Bone marrow (tissue), 2 donors: ENCODE measurements at places on chromosomes 2 and 18.

- DNase-seq = no peak
Measured at GRCh38 chr2:235050980-235051351, 99.1 kb downstream of the SH3BP4 start.

DNA sequence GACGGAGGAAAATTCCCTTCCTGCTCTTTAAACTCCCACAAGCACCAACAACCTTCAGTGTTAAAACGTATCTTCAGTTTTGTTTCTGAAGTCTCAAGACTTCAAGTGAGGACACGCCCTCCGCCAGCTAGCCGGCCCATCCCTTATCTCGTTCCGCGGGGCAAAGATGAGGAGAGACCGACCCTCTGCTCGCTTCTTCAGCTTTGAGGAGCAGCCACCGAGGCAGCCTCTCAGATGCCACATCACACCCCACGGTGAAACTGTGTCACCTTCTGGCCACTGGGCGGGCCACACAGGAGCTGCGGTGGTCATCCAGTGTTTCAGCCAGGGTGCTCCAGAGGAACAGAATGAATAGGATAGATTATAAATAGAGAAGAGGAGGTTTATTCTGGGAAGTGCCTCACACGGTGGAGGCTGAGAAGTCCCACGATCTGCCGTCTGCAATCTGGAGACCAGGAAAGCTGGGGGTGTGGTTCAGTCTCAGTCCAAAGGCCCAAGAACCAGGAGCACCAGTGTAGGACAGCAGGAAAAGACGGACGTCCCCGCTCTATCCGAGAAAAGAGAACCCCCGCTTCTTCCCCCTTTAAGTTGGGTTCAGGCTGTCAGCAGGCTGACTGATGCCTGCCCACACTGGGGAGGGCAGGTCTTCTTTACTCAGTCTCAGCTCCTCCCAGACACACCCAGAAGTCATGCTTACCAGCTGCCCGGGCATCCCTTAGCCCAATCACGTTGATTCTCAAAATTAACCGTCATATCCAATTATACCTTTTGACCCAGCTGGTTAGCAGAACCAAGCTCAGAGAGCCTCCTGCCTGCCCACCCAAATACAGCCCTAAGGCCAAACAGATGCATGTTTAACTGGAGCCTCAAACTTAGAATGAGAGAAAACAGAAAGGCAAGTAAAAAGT is 399.7 kb upstream of the ID2 start:
- DNase-seq = no peak

DNA sequence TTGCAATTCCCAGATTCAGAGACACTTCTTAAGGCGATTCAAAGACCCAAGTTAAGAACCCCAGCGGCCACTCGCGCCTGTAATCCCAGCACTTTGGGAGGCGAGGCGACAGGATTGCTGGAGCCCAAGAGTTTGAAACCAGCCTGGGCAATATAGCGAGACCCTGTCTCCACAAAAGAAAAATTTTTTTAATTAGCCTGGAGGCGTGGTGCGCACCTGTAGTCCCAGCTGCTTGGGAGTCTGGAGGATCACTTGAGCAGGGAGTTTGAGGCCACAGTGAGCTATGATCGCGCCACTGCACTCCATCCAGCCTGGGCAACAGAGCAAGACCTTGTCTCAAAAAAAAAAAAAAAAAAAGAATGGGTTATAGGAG is 585 bp upstream of the ANAPC1 start:
- DNase-seq = no peak

DNA sequence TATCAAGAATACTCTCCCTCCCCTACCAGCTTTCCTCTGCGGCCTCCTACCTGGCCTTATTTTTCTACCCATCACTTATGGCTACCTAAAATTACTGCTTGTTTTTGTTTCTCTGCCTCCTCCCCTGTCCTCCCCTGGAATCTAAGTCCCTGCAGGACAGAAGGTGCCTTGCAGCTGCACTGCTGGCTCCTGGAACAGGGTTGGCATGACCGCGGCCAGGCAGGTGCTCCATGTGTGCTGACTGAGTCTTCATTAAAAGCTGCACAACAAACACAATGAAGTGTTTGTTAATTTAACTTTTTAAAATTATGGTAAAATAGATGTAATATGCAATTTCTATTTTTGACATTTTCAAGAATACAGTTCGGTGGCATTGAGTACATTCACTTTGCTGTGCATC is 171.9 kb upstream of the FHL2 start:
- DNase-seq = no peak

GRCh38 chr2:922185-922584 is 28.5 kb upstream of the SNTG2 start:
- DNase-seq = no peak

- DNase-seq = no peak
Measured at GRCh38 chr2:88450186-88450585, 2.3 kb downstream of the FOXI3 start.

- no peak for DNase-seq
Measured at GRCh38 chr2:101367508-101367907, 19.8 kb downstream of the CREG2 start.

GRCh38 chr2:60509066-60509465 is 44.4 kb downstream of the BCL11A start:
- DNase-seq = no peak

- DNase-seq = no peak
Measured at GRCh38 chr2:88874063-88874657, 182.7 kb downstream of the RPIA start.

- no peak for DNase-seq
Measured at GRCh38 chr2:215190588-215190987, 52.2 kb upstream of the ABCA12 start.

- DNase-seq = no peak
Measured at GRCh38 chr18:42041793-42042192, 86.8 kb downstream of the PIK3C3 start.

- DNase-seq = no peak
Measured at GRCh38 chr2:26059542-26059941, 25.7 kb downstream of the RAB10 start.

GRCh38 chr2:31217465-31218200 is at the start of gene CAPN14:
TSS of gene CAPN14 (minus strand) at chr2:31217515. CDS start at chr2:31205447, 12,068 bp downstream.
- no peak for DNase-seq

- no peak for DNase-seq
Measured at GRCh38 chr18:61400716-61401115, 67.5 kb downstream of the CDH20 start.

DNA sequence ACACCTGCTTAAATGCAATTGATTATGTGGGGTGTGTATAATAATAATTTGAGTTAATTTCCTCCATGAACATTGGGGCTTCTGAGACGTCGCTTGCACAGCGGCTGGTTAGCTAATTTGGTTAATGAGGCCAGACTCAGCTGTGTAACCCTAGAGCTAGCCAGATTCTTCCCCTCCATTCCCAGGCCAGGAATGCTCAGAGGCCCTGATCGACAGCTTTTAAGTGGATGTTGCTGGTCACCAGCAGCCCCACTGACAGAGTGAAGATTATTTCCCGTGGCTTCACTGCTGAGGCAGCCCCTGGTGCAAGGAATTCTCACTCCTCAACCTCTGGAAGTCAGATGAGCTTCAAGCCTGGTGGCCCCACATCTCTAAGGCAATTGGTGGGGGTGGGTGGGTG is 12.4 kb upstream of the EPAS1 start:
- DNase-seq = no peak

DNA sequence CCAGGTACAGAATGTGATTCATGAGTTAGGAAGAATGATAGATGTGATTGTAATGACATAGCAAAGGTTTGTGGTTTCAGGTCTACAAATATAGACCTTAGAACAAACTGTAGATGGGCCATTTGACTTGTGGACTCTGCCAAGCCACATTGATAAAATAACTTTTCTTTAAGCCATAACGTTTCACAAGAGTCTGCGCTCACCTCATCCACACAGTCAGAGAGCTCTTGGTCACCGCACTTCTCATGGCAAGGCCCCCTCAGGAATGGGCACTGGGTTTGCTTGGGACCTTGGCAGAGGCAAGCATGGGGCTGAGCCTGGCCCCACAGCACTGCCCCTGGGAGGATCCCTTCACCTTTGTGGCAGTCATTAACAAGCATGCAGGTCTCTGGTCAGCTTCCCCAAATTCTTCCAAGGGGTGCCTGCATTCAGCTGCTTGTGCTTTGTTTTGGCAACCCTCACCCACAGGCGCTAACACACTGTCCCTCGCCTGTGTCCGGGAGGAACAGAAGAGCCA is 14.0 kb downstream of the ARMC9 start:
- no peak for DNase-seq

GRCh38 chr2:64685430-64685829 is 31.7 kb upstream of the SERTAD2 start:
- DNase-seq = peak; percentile 66

GRCh38 chr2:60605866-60606265 is 52.4 kb upstream of the BCL11A start:
- no peak for DNase-seq

GRCh38 chr2:232931636-232932035 is 61.6 kb downstream of the SNORC start:
- DNase-seq = no peak
